ENCODE measurements at places on chromosomes 7 and 10.

GRCh38 chr10:29501692-29502091 is 133.1 kb downstream of the SVIL start:
- DNase-seq: no peak

DNA sequence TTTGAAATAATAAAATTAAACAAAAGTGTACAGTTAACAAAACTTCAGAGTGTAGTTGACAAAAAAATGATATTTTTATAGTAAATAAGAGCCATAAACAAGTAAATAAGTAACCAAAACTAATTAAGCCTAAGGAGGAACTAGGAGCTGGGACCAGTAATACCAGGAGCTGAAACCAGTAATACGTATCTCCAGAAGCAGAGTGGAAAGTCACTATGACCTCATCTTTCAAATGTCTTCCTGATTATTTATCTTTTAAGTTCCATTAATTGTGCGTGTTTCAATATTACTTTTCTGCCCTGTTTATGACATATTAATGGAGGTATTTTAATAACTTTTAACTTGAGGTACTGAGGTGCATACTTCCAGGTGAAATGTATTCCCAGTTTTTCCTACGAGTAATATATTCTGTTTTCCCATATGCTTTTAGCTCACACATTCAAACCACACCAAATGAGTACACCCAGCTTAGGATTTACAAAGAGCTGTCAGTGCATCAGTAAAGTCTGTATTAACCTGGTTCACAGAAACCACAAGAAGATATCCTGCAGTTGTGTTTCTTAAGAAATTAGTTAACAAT is 283.7 kb upstream of the HGF start:
- DNase-seq: no peak

GRCh38 chr10:28853195-28853594 is 175.9 kb downstream of the BAMBI start:
- DNase-seq: no peak

DNA sequence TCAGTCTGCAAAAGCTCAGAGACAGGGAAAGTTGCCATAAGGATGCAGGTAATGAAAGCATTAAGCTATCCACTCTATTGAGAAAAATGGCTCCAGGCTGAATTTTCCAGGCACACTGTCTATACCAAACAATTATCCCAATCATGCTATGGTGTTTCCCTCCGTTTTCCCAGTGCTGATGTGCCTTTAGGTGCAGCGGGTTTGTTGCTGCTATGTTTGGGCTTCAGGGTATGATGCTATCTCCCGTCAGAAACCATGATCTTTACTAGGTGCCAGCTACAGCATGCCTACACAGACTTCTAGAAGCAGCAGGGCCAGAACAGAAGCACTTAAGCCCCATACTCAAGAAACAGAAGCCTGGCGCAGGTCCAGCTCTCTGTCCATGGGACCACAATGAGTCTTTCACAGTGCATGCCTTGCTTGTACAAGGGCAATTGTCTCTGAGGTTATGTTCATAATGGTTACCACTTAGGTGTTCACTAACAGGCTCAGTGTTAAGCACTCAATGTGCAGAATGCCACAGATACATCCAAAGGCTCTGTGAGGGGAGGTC is 19.4 kb downstream of the STEAP1B start:
- no peak for DNase-seq

- DNase-seq: no peak
Measured at GRCh38 chr10:132637477-132638129, 100.0 kb downstream of the INPP5A start.

- DNase-seq: no peak
Measured at GRCh38 chr10:132247943-132248342, 59.8 kb downstream of the STK32C start.

DNA sequence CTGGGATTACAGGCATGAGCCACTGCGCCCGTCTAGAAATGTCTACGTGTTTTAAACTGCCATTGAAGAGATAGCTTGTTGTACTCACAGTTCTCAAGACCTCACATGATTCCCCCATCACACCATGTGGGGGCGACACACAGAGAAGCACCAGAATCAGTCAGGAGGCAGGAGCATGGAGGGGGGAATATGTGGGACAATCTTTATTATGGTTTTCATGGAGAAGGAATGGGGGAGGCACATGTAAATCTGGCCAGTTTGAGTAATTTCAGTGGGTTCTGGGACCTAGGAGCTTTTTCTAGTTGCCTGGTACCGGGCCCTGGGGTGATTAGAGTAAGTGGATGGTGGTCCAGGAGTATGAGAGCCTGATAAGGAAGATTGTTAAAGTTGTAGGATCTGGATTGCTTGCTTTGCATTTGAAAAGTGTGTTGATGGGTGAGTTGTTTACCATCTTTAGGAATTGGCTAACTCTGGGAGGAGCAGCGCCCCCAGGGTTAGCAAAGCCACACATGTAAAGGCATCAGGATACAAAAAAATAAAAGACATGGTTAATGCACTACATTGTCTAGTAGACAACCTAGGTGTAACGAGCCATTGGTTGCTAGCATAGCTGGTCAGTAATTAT is 85.4 kb upstream of the SLC13A1 start:
- no peak for DNase-seq

GRCh38 chr10:90930971-90931871 is 10.3 kb upstream of the ANKRD1 start:
- no peak for DNase-seq

- no peak for DNase-seq
Measured at GRCh38 chr10:71435571-71436267, 39.0 kb downstream of the CDH23 start.

- DNase-seq: no peak
Measured at GRCh38 chr10:19431622-19432351, 383.2 kb downstream of the MALRD1 start.

- DNase-seq: no peak
Measured at GRCh38 chr7:130488392-130489139, 3.3 kb upstream of the MEST start.

DNA sequence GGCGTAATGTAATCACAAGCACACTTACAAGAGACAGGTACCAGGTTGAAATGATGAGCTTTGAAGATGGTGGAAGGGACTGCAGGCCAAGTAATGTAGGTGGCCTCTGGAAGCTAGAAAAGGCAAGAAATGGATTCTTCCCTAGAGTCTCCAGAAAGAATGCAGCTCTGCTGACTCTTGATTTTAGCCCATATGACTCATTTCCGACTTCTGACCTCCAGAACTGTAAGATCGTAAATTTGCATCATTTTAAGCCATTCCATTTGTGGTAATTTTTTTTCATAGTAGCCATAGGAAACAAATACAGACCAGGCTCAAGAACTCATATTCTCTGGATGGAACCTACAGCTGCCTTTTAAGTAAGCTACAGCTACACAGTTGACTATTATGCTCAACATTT is 315.5 kb downstream of the MAGI2 start:
- DNase-seq: no peak

DNA sequence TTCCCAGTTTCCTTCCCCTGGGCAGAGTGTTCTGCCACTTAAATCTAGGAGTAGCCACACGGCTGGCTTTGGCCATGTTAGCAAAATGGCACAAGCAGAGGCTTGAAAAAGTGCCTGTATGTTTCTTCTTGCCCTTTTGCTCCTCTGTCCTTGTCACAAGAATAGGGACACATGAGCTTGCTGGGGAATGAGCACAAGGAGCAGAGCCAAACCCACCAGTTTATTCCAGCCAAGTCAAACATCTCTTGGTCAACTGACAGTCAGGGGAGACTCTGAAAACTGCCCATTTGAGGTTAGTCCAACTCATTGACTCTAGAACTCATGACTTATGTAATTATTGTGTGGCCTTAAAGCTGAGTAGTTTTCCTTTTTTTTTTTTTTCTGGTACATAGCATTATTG is 739.7 kb upstream of the FZD8 start:
- no peak for DNase-seq

- DNase-seq: no peak
Measured at GRCh38 chr7:115600207-115600606, 430.4 kb downstream of the TFEC start.

GRCh38 chr10:123663522-123663921 is 2.6 kb upstream of the GPR26 start:
- no peak for DNase-seq

DNA sequence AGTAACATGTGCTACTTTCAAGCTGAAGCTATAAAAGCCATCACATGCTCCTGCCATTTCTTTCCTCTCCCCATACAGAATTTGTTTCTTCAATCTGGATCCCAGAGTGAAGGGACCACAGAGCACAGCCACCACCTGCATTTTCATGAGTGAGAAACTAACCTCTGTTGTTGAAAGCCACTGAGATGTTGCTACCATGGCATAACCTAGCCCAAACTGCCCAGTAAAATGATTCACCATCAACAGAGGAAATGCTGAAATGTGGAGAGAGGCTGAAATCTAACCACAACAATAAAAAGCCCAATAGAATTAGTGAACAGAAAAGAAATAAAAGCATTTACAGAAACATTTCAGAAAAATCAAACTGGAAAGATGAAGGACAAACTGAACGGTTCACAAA is 125.2 kb downstream of the AMPH start:
- DNase-seq: no peak

- no peak for DNase-seq
Measured at GRCh38 chr10:103933557-103934121, 15.7 kb upstream of the STN1 start.

DNA sequence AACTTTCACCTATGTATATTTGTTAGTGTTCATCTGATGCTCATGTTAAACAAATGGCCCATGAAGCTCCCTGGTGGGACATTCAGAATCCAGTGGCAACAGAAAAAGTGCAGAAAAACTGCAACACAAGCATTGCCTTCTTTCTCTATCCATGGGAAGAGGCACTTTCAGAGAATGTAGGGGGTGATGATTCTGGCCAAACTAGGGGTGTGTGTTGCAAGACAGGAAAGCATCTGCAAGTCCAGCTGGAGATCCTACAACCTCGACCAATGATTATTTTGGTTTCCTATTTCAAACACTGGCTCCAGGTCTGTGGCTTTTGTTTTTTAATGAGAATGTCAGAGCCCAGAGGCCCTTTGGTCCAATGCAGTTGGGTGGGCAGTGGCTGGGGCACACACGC is 198.7 kb downstream of the CXCL12 start:
- DNase-seq: no peak

GRCh38 chr7:91940572-91941341 is at the start of gene AKAP9:
Gene AKAP9, plus strand, starts transcription at chr7:91940862. Its CDS starts 238 bp downstream, at chr7:91941100.
- DNase-seq: peak; percentile 78

DNA sequence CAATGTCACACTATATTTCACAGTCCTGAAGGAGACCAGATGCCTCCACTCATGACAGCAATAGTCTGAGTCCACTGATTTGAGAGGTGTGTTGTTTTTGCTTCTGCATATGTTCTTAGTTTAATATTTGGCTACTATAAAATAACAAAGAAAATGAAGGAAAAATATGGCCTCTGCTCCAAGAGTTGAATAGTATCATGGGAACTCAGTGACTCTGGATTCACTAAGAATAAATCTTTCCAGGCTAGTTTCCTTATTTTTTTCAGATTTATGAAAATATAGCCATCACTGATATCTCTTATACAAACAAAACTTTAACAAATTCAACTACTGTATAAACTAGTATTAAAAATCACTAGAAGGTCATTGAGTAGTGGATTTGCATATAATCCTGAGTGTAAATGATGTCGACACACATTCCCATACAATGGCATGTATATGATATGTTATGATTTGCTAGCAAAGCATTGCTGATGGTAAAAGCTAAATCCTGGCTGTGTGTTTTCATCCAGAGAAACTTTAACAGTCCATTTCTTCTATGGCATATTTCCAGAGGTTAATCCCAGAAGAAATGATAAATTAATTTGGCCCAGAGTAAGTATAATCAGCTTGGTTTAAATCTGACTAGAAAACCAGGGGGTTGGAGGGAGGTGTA is 66.0 kb upstream of the VIPR2 start:
- no peak for DNase-seq

- no peak for DNase-seq
Measured at GRCh38 chr7:108291791-108292440, 161.8 kb upstream of the LAMB4 start.

- peak; percentile 13 for DNase-seq
Measured at GRCh38 chr7:65980478-65981250, 1.3 kb downstream of the GUSB start.

- DNase-seq: no peak
Measured at GRCh38 chr10:22552888-22553378, 161.4 kb downstream of the PIP4K2A start.

DNA sequence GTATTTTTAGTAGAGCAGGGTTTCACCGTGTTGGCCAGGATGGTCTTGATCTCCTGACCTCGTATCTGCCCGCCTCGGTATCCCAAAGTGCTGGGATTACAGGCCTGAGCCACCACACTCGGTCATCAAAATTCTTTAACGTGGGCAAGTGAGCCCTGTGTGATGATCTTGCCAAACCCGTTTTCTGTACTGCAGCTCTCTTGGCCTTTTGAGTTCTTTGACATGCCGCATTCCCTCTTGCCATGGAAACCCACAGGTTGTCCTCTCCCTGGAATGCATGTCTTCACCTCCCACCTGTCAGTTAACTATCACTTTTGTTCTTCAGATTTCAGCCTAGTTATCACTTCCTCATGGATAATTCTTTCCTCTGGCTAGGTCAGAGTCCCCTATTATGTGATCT is 5.0 kb downstream of the NUP205 start:
- DNase-seq: no peak

DNA sequence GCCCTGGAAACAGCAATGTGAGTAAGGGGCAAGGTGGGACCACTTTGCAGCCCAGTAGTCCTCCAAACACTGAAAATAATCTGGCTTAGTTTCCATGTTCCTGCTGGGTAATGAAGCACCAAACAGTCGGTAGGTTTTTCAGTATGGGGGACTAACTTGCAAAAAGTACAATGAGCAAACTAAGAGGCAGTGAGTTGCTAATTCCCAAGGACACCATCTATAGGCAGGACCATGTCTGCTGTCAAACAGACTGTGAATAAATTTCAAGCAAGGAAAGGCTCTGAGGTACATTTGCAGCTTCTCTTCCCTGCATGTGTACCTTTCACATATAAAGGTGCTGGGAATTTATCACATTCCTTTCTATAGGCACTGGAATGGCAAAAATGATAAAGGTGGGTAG is 327.7 kb downstream of the GPR158 start:
- DNase-seq: no peak

- no peak for DNase-seq
Measured at GRCh38 chr7:68892236-68892635, 706.0 kb upstream of the AUTS2 start.

- DNase-seq: no peak
Measured at GRCh38 chr10:97224483-97225435, 39.0 kb upstream of the SLIT1 start.

DNA sequence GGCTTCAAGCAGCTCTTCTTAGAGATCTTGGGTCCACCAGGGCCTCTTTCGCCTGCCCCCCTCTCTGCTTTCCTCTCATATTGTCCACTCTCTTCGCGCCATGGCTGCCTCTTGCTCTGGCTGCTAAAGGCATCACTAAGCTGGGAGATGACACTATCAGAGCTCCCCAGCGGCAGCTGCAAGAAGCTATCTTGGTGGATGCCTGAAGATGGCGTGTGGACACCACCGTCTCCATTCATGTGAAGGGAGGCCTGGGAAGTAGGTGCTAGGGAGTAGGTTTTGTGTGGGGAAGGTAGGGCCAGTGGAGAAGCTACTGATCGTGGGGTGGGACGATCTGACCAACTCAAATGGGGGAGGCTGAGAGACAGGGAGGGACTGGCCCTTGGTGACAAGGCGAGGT is 45.9 kb upstream of the PDLIM1 start:
- no peak for DNase-seq

GRCh38 chr7:23276947-23277346 is 22.2 kb upstream of the MALSU1 start:
- no peak for DNase-seq

GRCh38 chr7:155454183-155455112 is 3.5 kb upstream of the EN2 start:
- DNase-seq: no peak
